ENCODE measurements at places on chromosomes 2 and 18. TPM values are rescaled to one million over a fixed set of nuclear protein-coding genes. Genes with fewer than 3 reads are reported as not detected.

Gene TMEM247
- polyA plus RNA-seq, result not detected

Gene LAMA3
- polyA plus RNA-seq, result 2.2 TPM

Gene MCEE
- 28.3 TPM for polyA plus RNA-seq

Gene ADD2
- 52.5 TPM for polyA plus RNA-seq

Gene RBFA
- 78.1 TPM for polyA plus RNA-seq

Gene KATNAL2
- 1.4 TPM for polyA plus RNA-seq
